ENCODE measurements at places on chromosomes 6 and 20.

DNA sequence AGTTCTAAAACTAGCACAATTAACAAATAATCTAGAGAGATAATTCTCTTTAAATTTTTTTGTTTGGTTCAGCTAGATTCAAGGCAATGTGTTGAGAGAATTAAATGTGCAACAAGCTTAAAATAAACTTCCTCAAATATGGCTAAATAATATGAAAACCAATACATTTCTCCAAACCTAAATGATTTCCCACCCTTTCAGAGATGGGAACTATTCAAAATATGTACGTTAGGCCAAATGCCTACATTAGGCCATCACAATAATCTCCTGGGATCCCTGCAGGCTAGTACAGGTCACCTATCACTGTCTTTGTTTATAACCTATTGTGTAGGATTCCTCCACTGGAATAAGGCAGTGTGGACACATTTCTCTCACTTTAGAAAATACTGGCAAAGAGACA lies 1.7 kb downstream of the FAXC start:
- no peak for DNase-seq

GRCh38 chr6:168106633-168107005 lies 27.6 kb upstream of the FRMD1 start:
- no peak for DNase-seq

DNA sequence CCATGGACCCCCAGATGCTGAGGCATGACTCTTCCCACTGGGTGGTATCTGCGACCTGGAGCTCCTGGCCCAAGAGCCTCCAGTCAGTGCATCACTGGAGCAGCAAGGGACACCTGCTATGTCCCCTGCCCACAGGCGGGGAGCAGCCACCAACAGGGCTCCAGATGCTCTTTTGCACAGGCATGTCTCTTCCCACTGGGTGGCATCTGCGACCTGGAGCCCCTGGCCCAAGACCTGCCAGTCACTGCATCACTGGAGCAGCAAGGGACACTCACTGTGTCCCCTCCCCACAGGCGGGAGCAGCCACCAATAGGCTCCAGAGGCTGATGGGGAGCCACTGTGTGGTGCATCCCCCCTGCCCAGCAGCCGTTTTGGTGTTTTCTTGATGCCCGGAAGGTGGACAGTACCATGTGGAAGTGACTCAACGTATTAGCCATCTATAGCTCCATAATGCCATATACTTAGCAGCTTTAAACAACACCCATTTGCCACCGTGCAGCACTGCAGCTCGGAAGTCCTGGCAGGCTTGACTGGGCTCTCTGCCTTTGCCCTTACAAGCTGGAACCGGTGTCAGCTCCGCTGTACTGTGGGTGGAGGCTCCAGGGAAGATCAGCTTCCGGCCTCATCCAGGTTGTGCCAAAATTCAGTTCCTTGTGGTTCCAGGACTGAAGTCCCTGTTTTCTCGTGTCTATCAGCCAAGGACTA lies 124.9 kb upstream of the CST7 start:
- no peak for DNase-seq

GRCh38 chr20:2872459-2873009 lies 747 bp upstream of the PTPRA start:
- DNase-seq, result peak; percentile 88

- DNase-seq, result no peak
These were observed 23.6 kb downstream of the RWDD2A start for GRCh38 chr6:83216806-83217205.
